ENCODE measurements at places on chromosomes 13 and 19. TPM values are rescaled to one million over a fixed set of nuclear protein-coding genes. Genes with fewer than 3 reads are reported as not detected.

- DNase-seq: no peak
These were observed 26.7 kb upstream of the NAPA start for GRCh38 chr19:47541518-47541917.

The TNNI3 gene
- total RNA-seq: not detected

DNA sequence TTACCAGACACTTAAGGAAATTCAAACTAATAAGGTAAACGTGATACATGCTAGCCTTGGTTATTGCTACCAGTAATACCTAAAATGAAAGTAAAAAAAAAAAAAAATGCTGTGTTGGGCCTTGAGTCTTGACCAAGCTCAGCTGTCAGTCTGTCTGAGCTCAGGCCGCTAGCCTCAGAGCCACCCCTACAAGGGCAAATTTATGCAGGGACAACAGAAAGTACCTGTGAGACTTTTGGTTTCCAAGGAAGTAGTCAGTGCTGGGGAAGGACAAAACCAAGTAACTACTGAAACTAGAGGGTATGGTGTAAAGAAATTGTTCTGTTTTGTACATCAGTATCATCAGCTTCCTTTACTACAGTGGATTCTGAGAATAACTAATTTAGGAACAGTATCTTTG is 134.3 kb upstream of the SLITRK5 start:
- DNase-seq: no peak

The ZNF599 gene
- 4.9 TPM for total RNA-seq

The EHD2 gene
- total RNA-seq: 15.7 TPM

GRCh38 chr19:55549500-55550320 is 4.4 kb upstream of the SBK3 start:
- DNase-seq: peak; percentile 86

- DNase-seq: no peak
These were observed 4.0 kb downstream of the IZUMO4 start for GRCh38 chr19:2100719-2101061.

- no peak for DNase-seq
These were observed at the start of gene SLC15A1 for GRCh38 chr13:98752467-98753290. TSS of gene SLC15A1 (minus strand) at chr13:98752672. CDS start at chr13:98752598, 74 bp downstream.

DNA sequence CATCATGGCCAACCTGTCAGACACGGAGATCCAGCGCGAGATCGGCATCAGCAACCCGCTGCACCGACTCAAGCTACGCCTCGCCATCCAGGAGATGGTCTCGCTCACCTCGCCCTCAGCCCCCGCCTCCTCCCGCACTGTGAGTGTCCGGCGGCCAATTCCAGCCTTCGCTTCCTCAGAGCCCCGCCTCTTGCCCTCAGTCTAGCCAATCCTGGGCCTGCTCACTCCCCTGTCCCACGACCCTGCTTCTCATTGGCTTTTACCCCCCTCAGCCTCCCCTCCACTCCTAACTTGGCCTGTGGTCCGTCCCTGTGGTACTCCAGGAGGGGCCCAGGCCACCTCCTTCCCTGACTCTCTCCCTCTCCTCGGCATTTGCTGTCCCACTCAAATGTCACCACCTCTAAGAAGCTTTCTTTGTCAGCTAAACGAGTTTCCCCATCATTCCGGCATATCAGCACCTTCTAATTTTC is 12.3 kb downstream of the HRC start:
- peak; percentile 96 for DNase-seq

DNA sequence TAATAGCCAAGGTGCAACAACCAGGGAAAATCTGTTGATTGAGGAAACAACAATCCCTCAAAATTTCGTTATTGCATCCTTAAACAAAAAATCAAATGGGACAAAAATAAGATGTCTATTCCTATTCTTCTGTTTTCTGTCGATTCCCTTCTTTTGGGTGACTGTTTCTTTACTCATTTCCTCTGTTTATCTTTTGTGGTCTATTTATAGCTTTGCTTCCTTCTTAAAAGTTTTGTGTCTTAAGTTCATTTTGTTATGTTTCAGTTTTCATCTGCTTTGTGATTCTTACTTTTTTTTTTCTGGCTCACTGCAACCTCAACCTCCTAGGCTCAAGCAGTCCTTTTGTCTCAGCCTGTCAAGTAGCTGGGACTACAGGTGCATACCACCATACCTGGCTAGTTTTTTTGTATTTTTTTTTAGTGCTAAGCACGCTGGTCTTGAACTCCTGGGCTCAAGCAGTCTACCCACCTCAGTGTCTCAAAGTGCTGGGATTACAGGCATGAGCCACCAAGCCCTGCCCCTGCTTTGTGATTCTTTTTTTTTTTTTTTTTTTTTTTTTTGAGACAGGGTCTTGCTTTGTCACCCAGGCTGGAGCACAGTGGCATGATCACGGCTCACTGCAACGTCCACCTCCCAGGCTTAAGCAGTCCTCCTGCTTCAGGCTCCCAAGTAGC is 10.4 kb downstream of the ZNF146 start:
- DNase-seq: no peak

DNA sequence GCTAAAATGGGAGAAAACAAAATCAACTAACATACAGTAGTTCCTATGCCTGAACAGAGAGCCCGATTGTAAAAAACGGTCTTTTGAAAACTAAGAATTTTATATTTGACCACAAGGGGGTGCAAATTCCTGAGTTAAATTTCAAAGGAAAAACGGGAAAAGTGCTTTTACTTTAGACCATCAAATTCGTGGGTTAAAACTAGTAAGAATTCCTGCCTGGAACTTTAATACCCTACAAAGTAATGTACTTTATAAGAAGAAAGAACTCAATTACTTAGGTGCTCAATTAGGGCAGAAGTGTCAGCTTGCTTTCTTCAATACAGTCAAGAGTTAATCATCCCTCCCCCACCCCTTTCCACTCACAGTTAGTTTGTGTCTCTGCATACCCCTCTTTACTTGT is 69.8 kb downstream of the KCNRG start:
- no peak for DNase-seq

The EFNB2 gene
- 2.3 TPM for total RNA-seq

- no peak for DNase-seq
These were observed 82.5 kb upstream of the GPR183 start for GRCh38 chr13:99389520-99390304.
